ENCODE measurements at places on chromosomes 1 and 21.

- peak; percentile 15 for DNase-seq
These were observed 118.5 kb upstream of the ADAR start for GRCh38 chr1:154726443-154726842.

GRCh38 chr1:145912128-145912641, 2.3 kb upstream of the ITGA10 start:
- no peak for DNase-seq

- no peak for DNase-seq
These were observed 19.2 kb downstream of the NLRP3 start for GRCh38 chr1:247435030-247435758.

DNA sequence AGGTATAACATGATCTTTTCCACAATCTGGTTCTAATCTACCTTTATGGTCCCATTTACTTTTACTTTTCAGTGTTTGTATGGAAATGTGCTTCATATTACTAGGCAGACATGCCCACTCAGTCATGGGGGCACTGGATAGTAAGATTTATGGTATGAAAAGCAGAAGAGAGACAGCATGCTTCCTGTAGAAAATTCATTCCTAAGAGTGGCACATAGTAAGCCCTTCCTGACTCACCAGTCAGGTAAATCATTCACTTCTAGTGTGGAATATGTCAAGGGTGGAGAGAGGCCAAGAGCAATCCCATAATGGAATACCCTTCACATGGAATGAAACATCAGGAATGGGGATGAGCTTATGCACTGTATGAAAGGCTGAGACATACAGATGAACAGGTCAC, 49.5 kb upstream of the BCL10 start:
- DNase-seq: no peak

DNA sequence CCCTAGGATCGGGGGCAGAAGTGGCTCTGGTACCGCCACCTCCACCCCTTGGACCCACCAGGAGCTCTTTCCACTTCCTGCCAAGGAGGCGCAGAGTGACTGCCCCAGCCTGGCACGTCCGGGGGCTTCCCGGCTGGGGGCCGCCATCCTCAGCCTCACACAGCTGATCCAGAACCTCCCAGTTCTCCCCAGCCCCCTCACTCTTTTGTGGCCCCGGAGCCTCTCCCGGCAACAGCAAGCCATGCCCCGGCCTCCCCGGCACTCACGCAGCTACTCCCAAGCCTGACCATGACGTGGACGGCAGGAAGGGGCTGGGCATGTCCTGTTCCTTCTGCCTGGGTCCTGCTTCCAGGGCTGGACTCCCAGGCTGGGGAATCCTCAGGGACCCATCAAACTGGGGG, 17.1 kb downstream of the TP73 start:
- DNase-seq: no peak
